Adipocyte (in vitro differentiated cells): ENCODE measurements at places on chromosomes 1 and 21.

DNA sequence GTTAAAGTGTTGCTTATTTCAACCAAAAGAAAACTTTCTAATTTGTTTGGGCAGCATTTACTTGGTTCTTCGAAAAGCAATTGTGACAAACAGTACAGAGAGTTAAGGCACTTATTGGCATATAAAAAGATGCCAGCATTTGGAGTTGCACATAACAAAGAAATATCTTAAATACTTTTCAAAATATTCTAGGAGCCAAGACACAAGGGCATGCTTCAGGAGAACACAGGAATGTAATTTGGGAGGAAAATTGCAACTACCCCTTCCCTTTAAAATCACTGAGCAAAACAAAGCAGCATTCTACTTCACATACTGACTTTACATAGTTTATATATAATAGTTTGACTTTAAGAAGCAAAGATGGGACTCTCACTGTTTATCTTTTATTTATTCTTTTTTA, 4.6 kb upstream of the TIE1 start:
- DNase-seq = peak; percentile 65

- no peak for DNase-seq
Measured at GRCh38 chr1:11475748-11476147, 3.2 kb upstream of the DISP3 start.

DNA sequence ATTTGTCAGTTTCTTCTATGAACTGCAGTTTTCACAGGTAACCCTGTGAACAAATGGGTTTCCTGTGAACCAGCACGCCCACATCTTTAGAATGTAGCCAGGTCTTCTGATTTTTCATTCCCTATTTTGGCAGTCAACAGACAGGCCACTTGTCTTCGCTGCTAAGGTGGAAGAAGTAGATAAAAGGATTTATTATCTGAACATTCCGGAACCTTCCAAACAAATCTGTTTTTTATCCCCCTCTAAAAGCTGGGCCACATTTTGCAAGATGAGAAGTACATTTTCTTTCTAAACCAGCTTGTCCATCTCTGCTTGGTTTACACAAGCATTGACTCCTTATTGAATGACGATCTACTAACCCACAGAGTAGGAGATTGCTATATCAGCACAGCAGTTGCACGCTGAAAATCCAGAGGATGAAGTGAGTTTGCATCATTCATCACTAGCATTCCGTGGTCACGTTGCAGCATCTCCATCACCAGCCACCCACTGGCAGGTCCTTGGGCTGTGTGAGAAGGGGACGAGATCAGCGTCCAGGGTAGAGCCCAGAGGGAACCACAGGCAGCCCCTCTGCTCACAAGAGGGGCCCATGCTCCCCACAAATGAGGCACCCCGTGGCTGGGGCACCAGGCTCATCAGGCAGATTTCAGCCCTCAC, 83.5 kb downstream of the TOMM20 start:
- peak; percentile 34 for DNase-seq

DNA sequence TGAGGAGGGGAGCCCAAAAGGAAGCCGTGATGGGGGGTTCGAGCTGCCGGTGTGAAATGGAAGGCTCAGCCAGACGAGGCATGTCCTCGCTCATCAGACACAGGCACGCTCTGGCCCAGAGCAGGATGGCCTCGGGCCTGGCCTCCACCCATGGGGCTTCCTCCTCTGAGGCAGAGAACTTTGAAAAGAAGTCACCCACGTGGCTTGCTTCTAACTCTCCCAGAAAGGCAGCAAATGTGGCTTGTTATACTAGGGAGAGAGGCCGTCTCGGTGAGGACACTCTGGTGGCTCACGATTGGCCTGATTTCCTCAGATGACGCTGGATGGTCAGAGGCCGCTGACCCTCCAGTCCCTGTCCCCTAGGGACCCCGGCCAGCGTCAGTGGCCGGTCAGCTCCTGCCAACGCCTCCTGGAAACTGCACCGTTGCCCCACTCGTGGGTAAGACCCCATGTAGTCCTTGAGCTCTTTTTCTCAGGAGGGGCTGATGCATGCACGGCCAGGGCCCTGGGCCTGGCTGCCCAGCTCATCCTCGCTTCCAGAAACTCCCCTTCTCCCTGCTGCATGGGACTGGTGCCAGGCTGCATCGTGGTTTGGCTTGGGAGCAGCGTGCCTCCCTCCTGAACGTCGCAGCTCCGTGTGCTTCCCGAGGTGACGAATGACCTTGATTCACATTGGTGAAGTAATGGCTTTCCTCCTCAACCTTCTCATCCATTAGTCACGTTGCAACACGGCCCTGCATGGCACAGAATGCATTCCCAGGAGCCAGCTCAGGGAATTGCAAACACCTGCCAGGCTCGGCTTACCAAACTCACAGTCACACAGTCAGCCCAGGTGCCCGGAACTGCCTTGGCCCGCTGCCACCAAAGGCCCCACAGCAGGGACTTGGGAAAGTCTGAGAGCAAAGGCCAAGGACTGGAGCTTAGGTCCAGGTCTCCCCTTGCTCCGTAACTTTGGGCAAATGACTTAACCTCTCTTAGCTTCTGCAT, 58.8 kb downstream of the TOMM20 start:
- DNase-seq = no peak

DNA sequence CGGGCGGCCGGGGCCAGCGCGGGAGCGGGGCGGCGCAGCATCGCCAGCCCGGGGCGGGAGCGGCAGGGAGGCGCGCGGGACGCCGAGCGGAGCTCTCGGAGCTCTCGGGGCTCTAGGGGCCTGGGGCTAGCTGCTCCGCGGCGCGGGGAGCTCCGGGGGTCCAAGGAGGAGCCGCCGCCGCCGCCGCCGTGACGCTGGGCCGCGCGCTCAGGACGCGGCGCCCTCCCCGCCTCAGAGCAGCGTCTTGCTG, 147 bp downstream of the CLSTN1 start:
- DNase-seq = no peak

- DNase-seq = no peak
Measured at GRCh38 chr1:91099746-91100621, 78.1 kb upstream of the ZNF644 start.
